ENCODE measurements at places on chromosomes 2 and 18.

- no peak for DNase-seq
Measured at GRCh38 chr2:37105150-37105549, 20.8 kb downstream of the GPATCH11 start.

- DNase-seq, result no peak
Measured at GRCh38 chr2:129604560-129604959, 374.9 kb upstream of the RAB6C start.

- DNase-seq, result no peak
Measured at GRCh38 chr2:10197697-10198076, 75.1 kb downstream of the RRM2 start.

DNA sequence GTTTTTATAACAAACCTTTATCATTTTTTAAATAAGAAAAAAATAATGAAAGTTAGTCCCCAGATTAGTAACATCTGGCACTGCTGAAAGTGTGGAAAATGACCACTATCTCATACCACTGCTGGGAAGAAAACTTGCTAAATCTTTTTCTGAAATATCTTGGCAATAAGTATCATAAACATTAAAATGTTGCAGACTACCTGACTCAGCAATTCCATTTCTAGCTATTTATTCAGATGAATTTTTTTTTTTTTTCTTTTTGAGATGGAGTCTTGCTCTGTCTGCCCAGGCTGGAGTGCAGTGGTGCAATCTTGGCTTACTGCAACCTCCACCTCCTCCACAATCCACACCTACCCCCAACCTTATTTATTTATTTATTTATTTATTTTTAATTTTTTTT lies 35.3 kb upstream of the SOS1 start:
- DNase-seq, result no peak

DNA sequence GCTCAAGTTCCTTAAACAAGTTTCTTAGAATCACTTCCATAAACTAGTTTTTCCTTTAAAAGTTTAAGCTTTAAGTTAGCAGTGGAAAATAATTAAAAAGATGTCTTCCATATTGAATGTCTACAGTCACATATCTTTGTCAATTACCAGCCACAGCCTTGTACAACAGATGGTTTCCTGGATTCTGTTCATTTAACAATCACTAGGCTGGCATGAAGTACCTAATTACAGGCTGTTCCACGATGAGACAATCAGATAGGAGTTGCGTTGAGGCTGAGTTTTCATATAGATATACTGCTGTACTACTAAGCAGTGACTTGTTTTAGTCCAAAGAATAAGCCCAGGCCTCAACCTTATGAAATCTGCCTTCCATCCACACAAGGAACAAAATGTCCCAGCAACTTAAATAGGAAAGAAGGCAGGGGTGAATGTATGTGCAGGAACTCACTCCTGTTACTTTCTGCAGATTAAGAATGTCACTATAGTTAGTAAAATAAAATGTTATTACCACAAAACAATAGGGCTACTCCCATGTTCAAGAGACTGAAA lies 131.0 kb downstream of the ZAP70 start:
- no peak for DNase-seq

DNA sequence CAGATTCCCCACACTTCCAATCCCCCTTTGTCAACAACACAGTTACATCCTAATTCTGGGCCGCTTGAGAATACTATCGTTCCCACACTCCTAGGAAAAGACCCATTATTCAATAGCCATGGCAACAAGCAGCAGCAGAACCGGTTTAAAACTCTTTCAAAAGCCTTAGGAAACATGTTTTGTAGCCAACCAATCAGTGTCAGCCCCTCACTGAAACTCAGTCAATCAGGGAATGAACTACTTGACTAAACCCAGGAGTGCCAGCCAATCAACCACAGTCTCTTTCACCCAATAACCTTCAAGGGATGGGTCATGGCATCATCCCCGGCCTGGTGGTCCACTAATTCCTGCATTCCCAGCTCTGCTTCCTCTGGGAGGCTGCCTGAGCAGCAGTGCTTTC lies 204.8 kb upstream of the HS6ST1 start:
- DNase-seq, result no peak

- no peak for DNase-seq
Measured at GRCh38 chr2:223053484-223054192, 1.6 kb downstream of the KCNE4 start.

- DNase-seq, result peak; percentile 85
Measured at GRCh38 chr18:58183226-58183625, 139.2 kb downstream of the NEDD4L start.

GRCh38 chr2:214807653-214808052 lies 1.8 kb downstream of the BARD1 start:
- no peak for DNase-seq

GRCh38 chr2:234479465-234479864 lies 17.4 kb downstream of the ARL4C start:
- DNase-seq, result no peak

DNA sequence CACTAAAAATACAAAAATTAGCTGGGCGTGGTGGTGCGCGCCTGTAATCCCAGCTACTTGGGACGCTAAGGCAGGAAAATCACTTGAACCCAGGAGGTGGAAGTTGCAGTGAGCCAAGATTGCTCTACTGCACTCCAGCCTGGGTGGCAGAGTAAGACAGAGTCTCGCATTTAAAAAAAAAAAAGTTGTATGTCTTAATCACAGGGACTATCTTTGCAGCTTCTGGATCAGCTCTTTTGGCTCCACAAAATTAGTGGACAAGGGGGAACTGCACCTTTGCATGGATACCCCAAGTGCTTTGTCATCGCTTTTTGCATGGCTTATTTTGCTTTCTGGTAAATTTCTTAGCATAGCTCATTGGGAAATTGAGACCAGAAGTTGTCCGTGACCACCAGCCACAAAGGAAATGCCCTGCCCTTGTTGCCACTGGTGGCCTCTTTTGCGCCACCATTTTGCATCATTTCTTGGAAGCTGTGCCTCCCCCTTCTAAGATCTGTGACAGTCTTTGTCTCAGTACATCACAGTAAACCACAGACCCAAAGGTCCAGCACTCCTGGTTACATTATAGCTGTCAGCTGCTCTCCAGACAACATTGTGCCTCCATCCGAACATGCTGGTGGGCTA lies 43.9 kb upstream of the PCBP1 start:
- DNase-seq, result no peak

DNA sequence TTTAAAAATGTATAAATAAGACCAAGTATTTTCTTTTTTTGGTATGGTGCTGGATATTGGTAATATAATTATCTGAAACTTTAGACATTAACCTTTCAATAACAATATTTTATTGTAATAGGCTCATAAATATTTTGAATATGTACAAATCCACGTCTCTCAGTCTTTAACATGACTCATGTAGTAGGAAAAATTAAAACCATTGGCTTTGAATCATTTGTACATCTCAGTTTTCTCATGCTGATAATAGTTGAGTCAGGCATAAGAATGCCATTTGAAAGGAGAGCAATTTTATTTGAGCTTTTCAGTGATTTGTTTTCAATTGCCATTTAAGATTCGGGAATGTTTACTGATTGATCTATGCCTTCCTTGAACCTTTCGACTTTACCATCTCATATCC lies 364.8 kb downstream of the TGIF1 start:
- no peak for DNase-seq
